Body of pancreas (tissue), 4 donors: ENCODE measurements at places on chromosomes 4 and X. TPM values are rescaled to one million over a fixed set of nuclear protein-coding genes. Genes with fewer than 3 reads are reported as not detected.
A peak's percentile ranks its signal among the peaks of the same experiment; 100 is the strongest.

Gene TBCK
- 28.5 TPM for total RNA-seq

DNA sequence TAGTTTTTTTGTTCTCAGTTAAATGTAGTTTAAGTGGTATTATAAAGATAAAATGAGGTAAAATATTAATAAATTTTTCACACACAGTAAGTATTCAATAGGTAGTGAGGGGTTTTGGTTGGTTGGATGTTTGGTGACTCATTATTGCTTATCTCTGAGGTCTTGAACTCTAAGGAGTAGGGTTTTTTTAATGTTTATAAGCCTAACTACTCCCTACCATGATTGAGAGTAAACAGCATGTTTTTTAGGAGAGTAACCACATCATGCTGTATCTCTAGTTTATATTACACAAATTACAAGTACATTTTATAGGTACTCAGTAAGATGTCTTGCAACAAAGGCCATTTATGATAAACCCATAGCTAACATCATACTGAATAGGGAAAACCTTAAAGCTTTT lies 181.6 kb downstream of the MAPK10 start:
- no peaks in the 10 kb centered on the region for H3K36me3 ChIP-seq
- H3K4me3 ChIP-seq: no peak overlapping the region
- H3K27ac ChIP-seq: no peak overlapping the region
- no peak for DNase-seq

Gene LRRC66
- 0.78 TPM for total RNA-seq

Gene IL13RA2
- total RNA-seq: not detected

Gene IQCM
- total RNA-seq: not detected

Gene AR
- 8.2 TPM for total RNA-seq

Gene PGAM4
- total RNA-seq: not detected

- H3K27me3 ChIP-seq: no peaks in the 10 kb centered on the region
- H3K36me3 ChIP-seq: no peaks in the 10 kb centered on the region
- H3K27ac ChIP-seq: peak overlapping the region; percentile 65
These were observed 70.6 kb downstream of the MGST2 start for GRCh38 chr4:139736274-139736660.

DNA sequence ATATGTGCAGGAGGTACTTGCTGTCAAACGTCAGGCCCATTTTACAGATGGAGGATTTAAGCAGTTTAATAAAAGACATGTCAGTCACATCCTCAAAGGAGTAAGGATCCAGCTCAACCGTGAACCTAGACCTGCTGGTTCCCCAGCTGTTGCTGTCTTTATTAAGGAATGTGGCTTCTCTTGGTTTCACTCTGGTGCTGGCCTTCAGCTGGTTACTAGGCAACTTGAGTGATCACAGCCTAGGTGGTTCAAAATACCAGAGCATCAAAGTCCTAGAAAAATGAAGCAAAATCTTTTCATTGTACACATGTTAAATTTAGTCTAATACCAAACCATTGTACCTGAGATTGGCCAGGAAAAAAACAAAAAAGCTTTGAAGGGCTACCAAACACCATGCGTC lies 32.7 kb upstream of the GLRA2 start:
- H3K27me3 ChIP-seq: no peaks in the 10 kb centered on the region
- H3K27ac ChIP-seq: no peak overlapping the region
- no peak for DNase-seq
- H3K36me3 ChIP-seq: no peaks in the 10 kb centered on the region
- no peaks in the 10 kb centered on the region for H3K4me1 ChIP-seq

Gene TIGD4
- 3.0 TPM for total RNA-seq

GRCh38 chr4:111178231-111178630 lies 555.4 kb upstream of the PITX2 start:
- no peak overlapping the region for H3K27ac ChIP-seq
- H3K27me3 ChIP-seq: no peaks in the 10 kb centered on the region
- no peaks in the 10 kb centered on the region for H3K4me1 ChIP-seq
- no peaks in the 10 kb centered on the region for H3K36me3 ChIP-seq

- peak overlapping the region; percentile 87 for H3K27ac ChIP-seq
- no peak for DNase-seq
- no peaks in the 10 kb centered on the region for H3K36me3 ChIP-seq
- H3K4me1 ChIP-seq: peaks cover 32% of the 10 kb centered on the region
These were observed 32.9 kb upstream of the PDGFC start for GRCh38 chr4:157004279-157005161.

Gene SLC34A2
- total RNA-seq: 2.0 TPM

DNA sequence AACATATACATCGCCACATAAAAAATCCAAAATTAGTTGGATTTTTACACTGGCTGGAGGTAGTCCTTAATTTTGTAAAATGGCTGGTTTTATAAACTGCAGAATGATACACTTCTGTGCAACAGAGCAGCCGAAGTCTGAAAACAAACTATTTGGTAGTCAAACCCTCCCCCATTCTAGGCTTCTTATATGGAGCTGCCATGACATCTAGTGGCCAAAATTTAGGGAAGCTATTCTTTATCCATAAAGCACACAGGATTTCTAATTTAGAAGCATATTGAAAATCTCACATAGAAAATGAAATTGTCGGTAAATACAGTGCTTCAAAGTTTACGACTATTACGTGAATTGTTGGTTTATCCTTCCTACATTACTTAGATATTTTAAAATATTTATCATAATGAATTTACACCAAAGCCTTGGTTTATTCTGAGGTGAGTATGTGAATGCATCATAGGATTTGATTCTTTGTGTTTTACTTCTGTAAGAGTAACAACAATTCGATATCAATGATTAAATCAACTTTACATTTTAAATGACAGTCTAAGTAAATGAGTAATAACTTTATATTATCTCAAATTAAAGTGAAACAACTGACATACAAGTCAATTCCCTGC lies 113.4 kb upstream of the FAM241A start:
- H3K27me3 ChIP-seq: no peaks in the 10 kb centered on the region
- H3K4me1 ChIP-seq: no peaks in the 10 kb centered on the region

DNA sequence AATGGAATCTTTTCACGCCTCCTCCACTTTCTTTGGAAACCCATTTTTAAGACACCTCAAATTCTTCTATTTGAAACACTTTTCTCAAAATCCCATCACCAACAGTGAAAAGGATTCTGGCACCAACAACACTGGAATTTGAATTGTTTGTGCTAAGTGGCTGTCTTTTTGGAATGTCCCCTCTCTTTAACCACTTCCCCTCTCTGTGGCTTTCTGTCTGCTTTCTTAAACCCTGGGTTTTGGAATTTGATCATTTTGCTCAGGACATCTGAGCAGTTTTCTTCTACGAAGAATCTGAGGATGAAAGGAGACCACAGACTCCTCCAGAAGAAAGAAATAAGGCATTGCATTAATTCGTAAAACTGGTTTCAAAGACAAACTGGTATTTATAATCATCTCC lies 89.0 kb downstream of the MXRA5 start:
- H3K4me1 ChIP-seq: no peaks in the 10 kb centered on the region
- no peaks in the 10 kb centered on the region for H3K27me3 ChIP-seq
- H3K4me3 ChIP-seq: no peak overlapping the region
- H3K27ac ChIP-seq: no peak overlapping the region

Gene BEX5
- total RNA-seq: 7.0 TPM

Gene STAP1
- not detected for total RNA-seq

Gene RWDD4
- total RNA-seq: 23.3 TPM

DNA sequence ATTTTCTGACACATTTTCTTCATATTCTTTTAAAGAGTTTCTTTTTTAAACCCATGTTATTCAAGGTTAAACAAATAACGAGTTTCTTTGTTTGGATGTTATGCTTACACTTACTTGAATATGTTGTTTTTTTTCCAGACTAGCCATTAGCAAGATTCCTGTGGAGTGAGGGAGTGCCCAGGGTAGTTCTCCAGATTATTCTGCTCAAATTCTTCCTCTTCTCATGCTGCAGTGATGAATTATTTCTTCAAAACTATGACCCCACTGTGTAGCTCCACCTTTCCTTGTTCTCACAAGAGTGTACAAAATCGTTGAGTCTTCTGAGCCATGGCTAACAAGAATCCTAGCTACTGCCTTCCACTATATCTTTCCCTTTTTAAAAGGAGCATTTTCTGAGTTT lies 134.1 kb upstream of the ELOVL6 start:
- no peaks in the 10 kb centered on the region for H3K27me3 ChIP-seq
- H3K27ac ChIP-seq: no peak overlapping the region
- DNase-seq: no peak
- H3K4me3 ChIP-seq: no peak overlapping the region

- H3K27ac ChIP-seq: no peak overlapping the region
- no peaks in the 10 kb centered on the region for H3K36me3 ChIP-seq
- no peak for DNase-seq
These were observed 244.3 kb downstream of the PTTG2 start for GRCh38 chr4:38204339-38205035.

DNA sequence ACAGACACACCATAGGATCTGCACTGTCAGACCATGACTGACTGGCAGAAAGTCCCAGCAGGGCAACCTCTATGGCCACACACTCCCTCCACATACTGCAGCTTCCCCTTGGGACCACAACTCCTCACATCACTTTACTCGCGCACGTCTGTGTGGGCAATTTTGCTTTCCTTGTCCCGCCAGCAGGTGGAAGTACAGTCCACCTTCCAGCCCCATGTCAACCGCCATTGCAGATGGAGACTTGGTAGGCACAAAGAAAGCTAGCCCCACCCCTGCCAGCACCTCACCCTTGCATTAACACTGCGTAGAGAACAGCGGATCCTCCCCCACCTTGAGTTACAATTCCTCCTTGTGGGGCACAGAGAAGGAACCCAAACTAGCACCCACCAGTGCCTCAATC lies 74.4 kb upstream of the NAP1L2 start:
- no peak overlapping the region for H3K4me3 ChIP-seq
- H3K36me3 ChIP-seq: no peaks in the 10 kb centered on the region
- no peak overlapping the region for H3K27ac ChIP-seq
- H3K4me1 ChIP-seq: no peaks in the 10 kb centered on the region

Gene SLIT2
- total RNA-seq: 5.6 TPM
